ENCODE measurements at places on chromosomes 6 and 20. TPM values are rescaled to one million over a fixed set of nuclear protein-coding genes. Genes with fewer than 3 reads are reported as not detected.

Gene APOM
- 2.5 TPM for total RNA-seq

Gene PCMTD2
- total RNA-seq, result 11.7 TPM

Gene TPX2
- total RNA-seq, result 183 TPM

Gene SLC12A5
- total RNA-seq, result 1.3 TPM

Gene TFAP2D
- not detected for total RNA-seq

Gene CDH4
- total RNA-seq, result 9.0 TPM

Gene TP53TG5
- total RNA-seq, result not detected

Gene MOCS1
- total RNA-seq, result 16.9 TPM

Gene SLC17A1
- not detected for total RNA-seq

Gene SPATA25
- total RNA-seq, result 0.34 TPM

Gene IL17A
- not detected for total RNA-seq

Gene PET117
- 19.7 TPM for total RNA-seq

Gene MCHR2
- not detected for total RNA-seq

Gene SLC32A1
- not detected for total RNA-seq

All from HT1080 (cell line).